ENCODE measurements at places on chromosomes 5 and 9.

DNA sequence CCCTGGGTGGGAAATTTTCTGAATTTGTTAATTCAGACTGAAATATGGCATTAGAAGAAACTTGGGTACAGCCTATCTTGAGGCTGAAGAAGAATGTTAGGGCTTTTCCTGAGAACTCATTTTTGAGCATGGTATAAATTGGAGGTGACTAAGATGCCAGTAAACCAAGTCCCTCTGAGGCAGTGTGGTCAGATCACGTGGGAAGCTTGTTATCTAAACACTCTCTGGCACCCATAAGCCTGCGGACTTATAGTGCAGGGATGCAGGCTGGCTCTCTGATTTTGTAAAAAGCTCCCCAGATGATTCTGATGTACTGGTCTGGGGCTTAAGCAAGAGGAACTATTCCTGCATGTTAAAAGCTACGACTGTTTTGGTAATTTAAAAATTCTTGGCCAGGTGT, 34.3 kb downstream of the MTMR12 start:
- peak; percentile 61 for DNase-seq

DNA sequence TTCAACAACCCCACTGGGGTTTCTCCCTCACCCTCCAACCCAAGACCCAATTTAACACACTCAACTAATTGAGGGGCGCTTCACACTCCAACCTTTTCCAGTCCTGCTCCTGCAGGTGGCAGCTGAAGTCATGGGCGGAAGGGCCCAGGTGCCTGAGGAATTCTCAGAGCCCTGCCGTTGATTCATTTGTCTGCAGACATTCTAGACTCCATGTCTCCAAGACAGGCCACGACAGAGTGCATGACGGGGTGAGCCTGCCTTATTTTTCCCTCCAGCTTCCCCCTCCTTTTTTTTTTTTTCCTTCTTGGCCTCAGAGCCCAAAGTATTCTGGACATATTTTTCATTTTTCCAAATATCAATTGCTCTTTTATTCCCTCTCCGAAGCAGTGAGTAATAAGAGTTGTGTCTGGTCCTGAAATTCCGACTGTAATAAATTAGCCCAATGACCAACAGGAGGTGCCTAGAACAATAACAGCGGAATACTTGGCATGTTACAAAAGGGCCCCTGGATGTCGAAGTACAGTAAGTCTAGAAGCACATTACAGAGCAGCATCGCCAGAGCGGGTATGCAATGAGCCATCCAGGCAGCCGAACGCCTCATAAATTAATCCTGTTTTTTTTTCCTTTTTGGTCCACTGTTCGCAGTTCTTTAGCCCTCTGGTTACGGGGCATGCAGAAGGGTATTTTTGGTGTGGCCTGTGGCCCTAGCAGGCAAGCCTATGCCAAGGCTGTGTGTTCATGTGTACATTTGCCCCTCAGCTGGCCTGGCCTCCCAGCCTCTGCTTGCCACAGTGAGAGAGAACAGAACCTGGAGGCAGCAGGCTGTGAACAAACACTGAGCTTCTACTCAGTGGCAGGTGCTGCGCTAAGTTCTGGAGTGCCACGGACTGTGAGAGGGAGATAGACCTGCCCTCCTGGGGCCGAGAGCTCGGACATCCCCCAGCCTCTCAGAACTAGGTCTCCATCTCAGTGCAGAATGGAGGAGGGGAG, 8.6 kb upstream of the SMIM23 start:
- no peak for DNase-seq

GRCh38 chr5:612498-613424, 621 bp downstream of the CEP72 start:
- peak; percentile 26 for DNase-seq

GRCh38 chr5:147558826-147559225, 49.0 kb upstream of the DPYSL3 start:
- peak; percentile 1 for DNase-seq

DNA sequence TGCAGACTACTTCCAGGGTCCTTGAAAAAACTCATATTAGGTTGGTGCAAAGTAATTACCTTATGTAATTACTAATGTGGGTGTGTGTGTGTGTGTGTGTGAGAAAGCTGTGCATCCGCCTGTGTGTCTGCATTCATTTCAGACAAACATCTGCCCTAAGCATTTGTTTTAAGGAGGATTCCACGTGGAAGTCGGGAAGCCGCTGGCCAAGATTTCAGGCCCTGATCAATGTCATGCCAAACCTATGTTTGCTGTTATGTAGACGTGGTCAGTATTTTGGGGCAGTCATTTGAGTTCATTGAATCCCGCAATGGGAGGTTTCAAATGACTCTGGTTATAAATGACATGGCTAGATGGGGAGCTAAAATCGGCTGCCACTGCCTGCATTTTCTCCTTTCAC, 33.6 kb upstream of the BASP1 start:
- DNase-seq = no peak

- DNase-seq = peak; percentile 16
Measured at GRCh38 chr5:1652873-1653697, 129.3 kb upstream of the LPCAT1 start.

GRCh38 chr5:151643388-151643787, 43.3 kb downstream of the SPARC start:
- DNase-seq = no peak

GRCh38 chr5:177509381-177509951, at the start of gene DOK3:
Gene DOK3, minus strand, starts transcription at chr5:177509826. Its CDS starts 286 bp downstream, at chr5:177509540.
- DNase-seq = no peak

DNA sequence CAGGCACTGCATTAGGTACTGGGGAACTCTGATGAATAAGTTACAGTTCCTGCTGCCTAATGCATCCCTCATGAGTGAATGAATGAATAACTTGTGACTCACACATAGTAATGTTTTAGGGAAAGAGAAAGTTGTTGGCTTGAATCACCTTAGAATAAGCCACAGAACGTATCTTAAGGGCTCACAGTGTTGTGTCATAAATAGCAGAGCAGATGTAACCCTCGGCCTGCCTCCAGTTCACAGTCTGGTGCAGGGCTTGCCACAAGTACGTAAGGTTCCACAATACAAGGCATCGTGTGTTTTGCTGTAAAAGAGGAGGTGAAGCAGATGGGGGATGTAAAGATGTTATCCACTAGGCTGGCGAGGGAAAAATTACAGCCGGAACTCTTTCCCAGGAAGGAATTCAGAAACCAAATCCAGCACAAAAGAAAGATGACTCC, 218.7 kb downstream of the TRPM3 start:
- DNase-seq = no peak

DNA sequence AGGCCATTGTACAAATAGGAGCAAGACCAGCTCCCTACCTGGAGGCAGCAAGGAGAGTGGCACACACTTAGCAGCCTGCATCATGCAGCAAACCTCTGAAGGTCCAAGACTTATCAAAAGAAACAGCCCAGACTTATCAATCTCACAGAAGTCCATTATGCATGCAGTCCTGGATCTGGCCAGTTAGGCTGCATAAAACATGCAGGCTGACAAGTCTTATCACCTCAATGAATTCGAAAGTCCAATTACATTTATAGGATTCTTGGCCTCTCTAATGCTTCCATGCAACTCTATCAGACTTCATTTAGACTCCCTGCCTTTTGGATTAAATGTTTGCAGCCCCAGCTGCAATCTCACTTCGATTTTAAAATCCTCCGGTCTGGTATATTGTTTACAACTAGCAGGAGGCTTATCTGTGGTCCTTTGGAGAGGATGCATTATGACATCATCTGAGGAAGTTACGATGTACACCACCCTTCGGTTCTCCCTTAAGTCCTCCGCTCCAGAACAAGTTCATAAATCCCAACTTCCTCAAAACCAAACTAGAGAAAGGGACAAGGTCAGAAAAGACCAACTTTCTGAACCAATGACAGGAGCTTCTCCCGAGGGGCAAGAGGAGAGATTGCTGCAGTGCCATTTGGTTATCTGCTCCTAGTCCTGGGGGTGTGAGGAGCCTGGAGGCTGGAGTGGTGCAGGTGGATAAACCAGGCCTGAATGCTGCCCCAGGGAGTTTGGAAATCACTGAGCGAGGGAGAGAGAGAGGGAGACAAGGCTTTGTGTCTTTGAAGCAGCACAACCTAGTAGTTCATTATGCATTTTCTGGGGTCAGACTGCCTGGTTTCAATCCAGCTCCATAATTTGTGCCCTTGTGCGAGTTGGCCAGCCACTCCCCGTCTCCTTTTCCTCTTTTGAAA, 313.9 kb downstream of the TLE1 start:
- DNase-seq = no peak

DNA sequence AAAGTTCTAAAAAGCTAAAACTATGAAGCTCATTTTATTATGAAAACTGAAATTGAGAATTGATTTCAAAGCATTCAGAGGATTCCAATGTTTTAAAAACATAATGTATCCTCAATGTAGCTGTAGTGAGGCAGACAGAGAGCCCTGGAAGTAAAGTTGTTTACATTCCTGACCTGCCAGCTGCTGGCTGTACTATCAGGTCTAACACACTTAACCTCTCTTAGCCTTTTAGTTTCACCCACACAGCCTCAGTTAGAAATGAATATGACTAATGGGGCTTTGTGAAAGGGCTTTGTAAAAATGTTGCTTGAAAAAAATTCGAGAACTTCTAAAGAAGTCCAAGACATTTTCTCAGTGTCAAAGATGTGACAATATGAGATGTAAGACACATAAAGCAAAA, 122.6 kb downstream of the FBXL17 start:
- DNase-seq = no peak

GRCh38 chr5:130110328-130110727, 206.1 kb downstream of the CHSY3 start:
- no peak for DNase-seq

Measured in activated CD4-positive, alpha-beta T cell treated with anti-CD3 and anti-CD28 coated beads, Interleukin-10, Interleukin-2, amounts not matched to agents 100 ng/mL and 50 ng/mL, durations not matched to agents 16 hours and 8 hours (primary cell).